Kidney glomerular epithelial cell (primary cell): ENCODE measurements at places on chromosomes 5 and 9.

DNA sequence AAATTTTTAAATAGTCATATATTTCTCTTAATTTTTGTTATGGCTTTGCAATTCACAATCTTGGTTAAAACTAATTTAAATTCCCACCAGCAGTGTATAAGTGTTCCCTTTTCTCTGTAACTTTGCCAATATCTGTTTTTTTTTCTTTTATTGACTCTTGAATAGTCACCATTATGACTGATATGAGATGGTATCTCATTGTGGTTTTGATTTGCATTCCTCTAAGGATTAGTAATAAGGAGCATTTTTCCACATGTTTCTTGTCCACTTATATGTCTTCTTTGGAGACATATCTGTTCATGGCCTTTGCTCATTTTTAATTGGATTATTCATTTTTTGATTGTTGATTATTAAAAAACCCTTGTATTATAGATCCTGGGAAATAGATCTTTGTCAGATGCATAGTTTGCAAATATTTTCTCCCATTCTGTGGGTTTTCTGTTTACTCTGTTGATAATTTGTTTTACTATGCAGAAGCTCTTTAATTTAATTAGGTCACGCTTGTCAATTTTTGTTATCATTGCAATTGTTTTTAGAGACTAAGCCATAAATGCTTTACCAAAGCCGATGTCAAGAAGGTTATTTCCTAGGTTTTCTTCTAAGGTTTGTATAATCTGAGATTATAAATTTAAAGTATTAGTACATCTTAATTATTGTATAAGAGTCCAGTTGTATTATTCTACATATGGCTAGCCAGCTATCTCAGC lies 610.9 kb downstream of the CHSY3 start:
- peak; percentile 85 for DNase-seq

DNA sequence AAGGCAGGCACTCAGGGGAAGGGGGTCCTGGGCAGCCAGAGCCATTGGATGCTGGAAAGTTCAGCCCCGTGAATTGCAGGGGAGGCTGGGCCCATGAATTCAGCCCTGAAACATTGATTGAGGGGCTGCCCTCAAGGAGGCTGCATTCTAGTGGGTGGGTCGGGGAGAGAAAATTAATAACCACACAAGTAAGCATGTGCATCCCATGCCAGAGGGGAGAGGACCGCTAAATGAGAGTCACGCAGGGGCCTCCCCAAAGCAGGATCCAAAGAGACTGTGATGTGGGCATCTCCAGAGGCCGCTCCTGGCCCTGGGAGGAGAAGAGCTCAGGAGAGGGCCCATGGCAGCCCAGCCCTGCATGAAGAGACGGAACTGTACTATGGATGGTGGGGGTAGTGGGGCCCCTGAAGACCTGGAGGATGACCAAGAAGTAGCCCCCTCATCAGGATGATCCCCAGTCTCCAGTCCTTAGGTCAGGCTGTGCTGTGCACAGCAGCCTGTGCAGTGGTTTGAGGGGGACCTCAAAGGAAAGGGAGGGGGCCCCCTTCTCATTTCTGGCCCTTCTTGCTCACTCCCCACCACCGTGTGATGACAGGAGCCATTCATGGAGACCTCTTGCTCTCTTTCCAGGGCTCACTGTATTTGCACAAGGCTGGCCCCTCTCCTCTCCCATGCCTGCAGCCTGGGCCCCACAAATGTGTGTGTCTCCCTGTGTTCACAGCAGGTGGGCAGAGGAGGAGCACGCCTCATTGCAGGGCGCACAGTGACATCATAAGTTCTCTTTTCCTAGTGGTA lies 233.6 kb upstream of the IRX1 start:
- no peak for DNase-seq

GRCh38 chr5:178297751-178298150 lies 65.1 kb upstream of the PHYKPL start:
- no peak for DNase-seq

DNA sequence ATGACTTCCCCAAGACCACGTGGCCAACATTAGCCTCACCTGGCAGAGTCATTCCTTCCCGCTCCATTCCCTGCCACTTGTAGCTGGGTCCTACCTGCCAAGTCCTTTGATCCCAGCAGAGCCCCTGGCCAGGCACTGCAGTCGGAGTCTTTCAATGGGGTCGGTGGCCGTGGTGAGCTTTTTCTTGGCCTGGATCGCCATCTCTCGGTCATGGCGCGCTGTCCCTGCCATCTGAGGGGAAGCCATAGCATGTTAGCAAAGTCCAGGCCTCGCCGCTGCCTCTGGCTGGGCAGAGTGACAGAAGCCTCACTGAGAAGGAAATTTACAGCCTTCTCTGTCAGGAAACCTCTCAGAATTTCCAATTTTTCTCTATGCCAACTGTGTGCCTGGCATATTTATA lies 17.5 kb downstream of the CAPSL start:
- no peak for DNase-seq

DNA sequence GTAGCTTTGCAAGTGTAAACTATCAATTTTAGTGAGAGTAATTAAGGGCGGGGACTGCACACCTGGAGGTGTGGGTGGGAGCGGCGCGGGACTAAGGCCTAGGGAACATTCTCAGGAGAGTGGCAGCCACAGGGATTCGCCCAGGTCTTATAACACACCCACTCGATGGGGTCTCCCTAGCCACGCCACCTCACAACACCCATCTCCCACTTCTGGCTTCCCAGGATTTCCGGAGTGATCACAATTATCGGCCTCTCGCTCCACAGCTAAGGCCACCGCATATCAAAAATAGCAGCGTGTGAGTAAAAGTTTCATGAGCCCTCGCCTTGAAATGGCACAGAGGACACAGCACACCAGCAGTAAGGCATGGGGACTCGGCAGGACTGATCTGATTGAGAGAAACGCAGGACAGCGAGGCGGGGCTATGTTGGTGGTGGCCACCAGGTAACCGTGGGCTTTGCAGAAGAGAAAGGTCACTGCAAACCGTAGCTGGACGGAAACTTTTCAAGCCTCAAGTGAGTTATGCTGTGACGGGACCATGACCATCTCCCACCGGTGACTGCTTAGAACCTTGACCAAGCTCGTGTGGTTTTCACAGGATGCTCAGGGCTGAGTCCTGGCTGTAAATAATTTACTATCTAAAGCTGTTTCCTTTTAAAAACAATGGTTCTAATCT lies 1.1 kb upstream of the LPAR1 start:
- peak; percentile 67 for DNase-seq

DNA sequence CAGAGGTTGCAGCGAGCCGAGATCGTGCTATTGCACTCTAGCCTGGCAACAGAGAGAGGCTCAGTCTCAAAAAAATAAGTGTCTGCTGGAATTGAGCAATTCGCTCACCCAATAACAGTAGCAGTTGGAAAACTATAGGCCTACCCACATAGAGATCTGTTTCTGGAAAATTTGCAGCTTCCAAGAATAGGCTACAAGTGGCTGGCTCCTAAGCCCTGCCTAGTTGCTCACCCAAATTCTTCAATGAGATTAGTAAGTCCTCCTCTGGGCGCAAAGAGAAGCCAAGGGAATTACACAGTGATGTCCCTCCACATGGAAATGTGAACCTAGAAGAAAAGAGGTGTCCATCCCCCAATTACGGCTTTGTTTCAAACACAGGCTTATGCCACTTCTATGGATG lies 42.6 kb upstream of the RNF38 start:
- no peak for DNase-seq

DNA sequence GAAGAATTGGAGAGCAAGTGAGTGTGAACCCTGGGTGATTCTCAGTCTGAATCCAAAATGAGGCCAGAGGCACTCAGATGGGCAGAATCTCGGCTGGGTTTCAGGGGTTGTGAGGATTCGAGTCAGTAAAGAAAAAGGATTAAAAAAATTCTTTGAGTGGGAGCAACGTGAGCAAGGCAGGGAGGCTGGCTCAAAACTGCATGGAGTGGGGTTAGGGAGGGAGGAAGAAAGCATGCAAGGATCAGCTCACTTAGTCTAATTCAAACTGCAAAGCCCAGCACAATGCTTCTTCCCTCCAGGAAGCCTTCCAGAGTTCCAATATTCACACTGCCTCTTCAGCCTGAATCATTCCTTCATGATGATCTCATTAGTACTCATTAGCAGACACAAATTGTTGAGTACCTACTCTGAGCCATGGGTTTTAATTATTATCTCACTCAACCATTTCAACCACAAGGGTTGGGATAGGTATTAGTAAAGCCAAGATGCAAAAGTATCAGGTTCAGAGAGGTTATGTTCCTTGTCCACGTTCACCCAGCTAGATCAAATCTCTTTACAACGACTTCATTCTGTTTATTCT lies 95.8 kb downstream of the BRINP1 start:
- peak; percentile 66 for DNase-seq

GRCh38 chr5:20229303-20230005 lies 241.5 kb upstream of the CDH18 start:
- DNase-seq, result no peak

DNA sequence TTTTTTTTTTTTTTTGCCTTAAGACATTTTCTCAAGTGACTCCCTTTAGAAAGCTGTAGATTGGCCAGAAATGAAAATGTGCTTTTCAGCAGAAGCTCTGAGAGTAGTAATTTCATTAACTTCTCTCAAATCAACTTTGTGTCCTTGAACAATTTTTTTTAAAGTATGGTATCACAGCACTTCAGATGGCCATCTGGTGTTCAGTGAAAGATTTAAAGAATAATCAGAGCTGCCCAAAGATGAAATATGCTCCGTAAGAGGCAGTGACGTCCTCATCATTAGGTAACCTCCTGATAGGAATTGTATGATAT lies 43.0 kb upstream of the PCAT7 start:
- no peak for DNase-seq

DNA sequence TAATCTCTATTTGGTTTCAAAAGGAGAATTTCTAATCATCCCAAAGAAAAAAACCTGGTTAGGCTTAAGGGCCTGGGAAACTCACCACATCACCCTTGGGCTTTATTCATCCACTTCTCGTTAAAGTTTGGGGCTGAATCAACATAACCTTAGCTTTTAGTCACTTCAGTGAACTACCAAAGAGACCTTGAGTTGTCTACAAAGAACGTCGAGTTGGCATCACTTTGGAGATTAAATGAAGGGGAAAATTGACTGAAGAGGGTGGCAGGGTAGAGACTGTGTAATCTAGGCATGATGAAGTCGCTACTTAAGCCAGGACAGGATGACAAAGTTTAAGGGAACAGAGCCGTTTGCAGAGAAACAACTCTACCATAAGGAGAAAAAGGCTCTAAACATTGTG lies 341.4 kb downstream of the RAB3C start:
- no peak for DNase-seq

DNA sequence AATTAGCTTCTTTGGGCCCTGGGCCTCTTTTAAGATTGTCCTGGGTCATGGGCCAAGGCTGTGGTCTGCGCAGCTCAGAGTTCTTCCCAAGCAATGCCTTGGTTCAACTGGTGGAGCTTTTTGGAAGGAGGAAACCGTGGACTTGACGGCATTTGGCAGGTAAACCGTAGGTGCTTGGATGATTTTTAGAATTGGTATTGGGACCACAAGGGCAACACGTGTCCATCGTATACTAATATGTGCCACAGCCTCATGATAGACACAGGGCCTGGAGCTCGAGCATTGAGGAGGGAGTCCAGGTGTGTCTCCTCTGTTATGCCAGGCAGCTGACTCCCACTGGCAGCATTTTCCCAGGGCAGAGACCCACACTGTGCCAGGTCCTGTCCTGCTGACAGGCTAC lies 120.9 kb upstream of the PITX1 start:
- no peak for DNase-seq

DNA sequence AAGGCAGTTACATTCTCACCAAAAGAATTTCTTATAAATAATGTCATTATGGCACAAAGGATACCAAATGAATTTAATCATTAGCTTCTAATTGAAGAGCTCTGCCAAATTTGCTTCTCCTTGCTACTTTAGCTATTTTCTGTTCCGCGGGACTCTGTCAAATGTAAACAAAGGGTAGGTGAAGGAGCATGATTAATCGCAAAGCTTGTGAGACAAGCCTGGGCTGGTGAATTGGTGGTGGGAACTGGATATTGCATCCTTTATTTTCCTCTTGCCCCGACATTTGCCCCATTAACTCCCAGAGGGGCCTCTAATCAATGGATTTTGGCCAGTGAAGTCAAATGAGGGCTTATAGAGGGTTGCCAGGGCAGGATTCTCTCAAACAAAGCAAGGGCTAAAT lies 234.2 kb upstream of the RFX3 start:
- DNase-seq, result peak; percentile 9

GRCh38 chr5:149421834-149422233 lies 42.7 kb upstream of the IL17B start:
- no peak for DNase-seq

- DNase-seq, result no peak
Observed at GRCh38 chr5:102307232-102307631, 11.1 kb upstream of the SLCO4C1 start.

DNA sequence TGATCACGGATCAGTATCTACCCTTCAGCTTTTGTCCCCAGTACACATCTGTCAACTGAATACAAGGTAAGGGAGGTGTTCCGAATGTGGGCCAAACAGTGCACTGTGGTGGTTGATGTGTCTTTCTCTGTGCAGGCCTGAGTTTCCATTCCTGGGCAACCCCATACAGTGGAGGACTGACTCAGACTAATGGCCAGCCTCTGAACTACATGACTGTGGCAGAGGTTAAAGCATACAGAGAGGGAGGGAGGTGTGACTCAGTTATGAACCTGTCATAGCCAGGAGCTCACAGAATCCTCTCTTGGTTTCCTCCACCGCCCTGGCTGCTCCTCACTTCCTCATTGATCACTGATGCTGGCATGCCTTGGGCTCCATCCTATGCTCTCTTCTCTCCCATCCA lies 136.4 kb upstream of the TAS2R1 start:
- no peak for DNase-seq

DNA sequence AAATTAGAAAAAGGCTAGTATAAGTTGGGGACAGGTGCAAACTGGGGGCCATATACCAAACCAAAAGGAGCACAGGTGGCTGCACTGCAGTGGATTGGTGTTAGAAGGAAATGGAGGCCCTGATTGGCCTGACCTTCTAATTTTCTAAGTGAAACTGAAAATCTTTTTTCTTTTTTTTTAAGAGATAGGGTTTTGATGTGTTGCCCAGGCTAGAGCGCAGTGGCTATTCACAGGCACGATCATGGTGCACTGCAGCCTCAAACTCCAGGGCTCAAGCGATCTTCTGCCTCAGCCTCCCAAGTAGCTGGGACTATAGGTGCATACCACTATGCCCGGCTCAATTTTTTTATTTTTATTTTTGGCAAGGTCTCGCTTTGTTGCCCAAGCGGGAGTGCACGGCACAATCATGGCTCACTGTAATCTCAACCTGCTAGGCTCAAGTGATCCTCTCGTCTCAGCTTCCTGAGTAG lies 9.8 kb upstream of the CCDC69 start:
- no peak for DNase-seq

DNA sequence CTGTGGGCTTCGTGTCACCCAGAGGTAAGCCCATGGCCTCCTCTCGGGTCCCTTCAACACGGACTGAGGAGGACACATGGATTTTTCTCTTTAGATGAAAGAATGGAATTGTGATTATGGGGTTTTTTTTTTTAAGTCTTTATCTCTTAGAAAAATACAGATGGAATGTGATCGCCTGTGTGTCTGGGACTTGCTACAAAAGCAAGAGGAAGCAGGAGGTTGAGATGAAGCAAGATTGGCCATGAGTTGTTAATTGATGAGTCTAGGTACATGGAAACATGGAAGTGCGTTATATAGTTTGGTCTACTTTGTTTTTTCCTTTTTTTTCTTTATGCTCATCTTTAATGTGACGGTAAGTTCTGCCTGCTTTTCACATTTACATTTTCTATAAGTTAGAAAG lies 14.6 kb downstream of the USP20 start:
- DNase-seq, result no peak
